ENCODE measurements at places on chromosomes 2 and 18.

DNA sequence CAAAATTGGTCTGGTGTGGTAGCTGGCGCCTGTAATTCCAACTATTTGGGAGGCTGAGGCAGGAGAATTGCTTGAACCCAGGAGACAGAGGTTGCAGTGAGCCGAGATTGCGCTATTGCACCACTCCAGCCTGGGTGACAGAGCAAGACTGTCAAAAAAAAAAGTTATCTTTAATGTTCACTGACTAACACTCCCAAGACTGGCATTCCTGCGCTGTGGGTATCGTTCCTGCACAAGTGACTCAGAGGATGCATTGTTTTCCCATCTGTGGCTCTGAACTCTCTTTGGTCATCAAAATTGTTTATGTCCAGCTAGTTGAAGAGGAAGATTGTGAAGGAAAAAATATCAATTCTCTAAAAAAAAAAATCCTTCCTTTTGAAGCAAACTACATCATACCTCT lies 539.0 kb downstream of the SOX11 start:
- DNase-seq, result no peak

GRCh38 chr2:22855761-22856184 lies 529.2 kb upstream of the KLHL29 start:
- no peak for DNase-seq

- DNase-seq, result no peak
Observed at GRCh38 chr2:27448381-27448780, 6.2 kb downstream of the KRTCAP3 start.

DNA sequence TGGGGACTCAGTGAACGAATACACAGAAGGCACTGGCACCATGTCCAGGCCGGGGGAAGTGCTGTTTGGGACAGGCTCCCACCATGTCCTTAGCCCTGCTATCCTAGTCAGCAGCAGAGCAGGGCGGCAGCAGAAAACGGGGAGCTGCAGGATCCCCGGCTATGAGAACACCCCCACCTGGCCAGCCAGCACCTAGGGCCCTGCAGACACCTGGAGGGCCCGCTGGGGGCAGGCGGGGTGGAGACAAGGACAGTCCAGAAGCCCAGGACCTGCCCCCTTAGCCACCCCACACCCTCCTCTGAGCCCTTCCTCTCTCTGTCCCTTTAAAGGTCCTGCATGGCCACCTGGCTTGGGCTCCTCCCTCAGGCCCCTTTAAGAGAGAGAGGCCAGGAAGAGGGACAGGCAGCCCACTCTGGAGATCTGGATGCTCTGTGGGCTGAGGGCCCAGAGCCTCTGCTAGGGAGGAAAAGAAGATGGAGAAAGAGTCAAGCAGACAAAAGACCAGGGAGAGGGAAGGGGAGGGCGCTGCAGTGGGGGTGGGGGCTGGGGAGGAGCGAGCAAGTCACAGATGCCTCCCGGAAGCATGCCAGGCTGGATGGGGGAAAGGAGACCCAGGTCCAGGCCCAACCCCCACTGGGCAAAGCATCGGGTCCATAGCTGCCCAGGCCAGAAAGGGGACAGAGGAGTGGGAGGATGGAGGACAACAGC lies 48.6 kb downstream of the BIN1 start:
- no peak for DNase-seq

DNA sequence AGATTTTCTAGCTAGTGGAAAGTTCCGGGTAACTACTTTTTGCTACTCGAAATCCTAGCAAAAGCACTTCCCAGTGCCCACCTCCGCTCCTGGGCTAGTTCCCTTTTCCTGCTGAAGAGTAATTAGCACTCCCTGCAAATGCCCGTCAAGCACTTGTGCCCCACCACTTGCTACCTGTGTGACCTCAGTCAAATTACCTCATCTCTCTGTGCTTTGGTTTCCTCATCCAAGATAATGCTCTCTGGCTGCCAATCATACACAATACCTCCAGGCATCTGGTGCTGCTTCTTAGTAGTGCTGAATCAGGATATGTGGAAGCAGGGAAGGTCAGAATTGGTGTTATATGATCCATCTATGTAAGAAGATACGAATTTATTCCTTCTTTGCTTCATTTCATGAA lies 102.1 kb upstream of the CDCA7 start:
- no peak for DNase-seq

DNA sequence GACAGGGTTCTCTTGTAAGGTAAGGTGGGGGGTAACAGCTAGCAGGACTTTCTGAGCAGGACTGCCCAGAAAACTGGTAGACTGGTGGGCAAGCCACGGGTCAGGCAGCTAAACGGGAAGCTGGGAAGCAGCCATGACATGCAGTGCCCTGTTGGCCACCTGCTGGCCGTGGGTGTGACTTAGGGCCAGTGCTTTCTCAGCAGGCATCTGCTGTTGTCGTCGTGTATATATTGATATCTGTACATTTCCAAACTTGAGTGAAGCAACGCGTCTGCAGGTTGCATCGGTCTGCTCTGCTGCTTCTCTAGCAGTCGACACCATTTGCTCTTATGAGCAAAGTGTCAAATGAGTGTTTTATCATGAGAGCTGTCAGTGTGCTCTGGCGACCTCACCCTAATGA lies 31.0 kb downstream of the COA5 start:
- no peak for DNase-seq

- DNase-seq, result no peak
Observed at GRCh38 chr2:190031969-190032618, 30.4 kb downstream of the MSTN start.

GRCh38 chr2:71691747-71692441 lies 238.5 kb downstream of the DYSF start:
- DNase-seq, result no peak

GRCh38 chr2:40809156-40809555 lies 357.3 kb upstream of the SLC8A1 start:
- DNase-seq, result no peak

All from T follicular helper cell (primary cell).